ENCODE measurements at places on chromosomes 4 and X.

GRCh38 chrX:55118574-55118973 lies 29.8 kb downstream of the PAGE2 start:
- no peak for DNase-seq

DNA sequence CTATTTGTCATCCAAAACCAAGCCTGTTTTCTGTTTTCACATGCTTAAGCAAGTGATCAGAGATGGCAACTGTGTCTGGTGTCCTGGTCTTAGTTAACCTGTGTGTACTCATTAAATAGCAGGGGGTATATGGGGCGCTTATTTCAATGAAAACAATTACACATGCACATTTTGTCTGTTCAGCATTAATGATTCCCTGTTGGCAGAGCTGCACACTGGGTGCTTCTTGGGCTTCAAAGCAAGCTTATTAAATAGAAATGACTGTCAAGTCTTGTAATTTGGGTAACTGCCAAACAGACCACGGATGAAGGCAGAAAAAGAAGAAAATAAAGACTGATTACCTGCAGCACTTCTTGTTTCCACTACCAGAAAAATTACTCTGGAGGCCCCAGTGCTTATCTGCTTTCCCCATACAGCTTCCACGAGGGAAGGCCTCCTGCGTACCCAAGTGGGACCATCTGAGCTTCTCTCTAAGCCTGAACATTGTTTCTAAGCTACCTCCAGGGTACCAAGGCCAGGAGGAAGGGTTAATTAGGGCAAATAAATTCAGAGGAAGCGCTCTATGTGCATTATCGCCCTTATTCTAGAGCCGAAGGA lies 107.2 kb upstream of the TBL1X start:
- peak; percentile 1 for DNase-seq

- DNase-seq: no peak
These were observed 202.8 kb downstream of the SHROOM3 start for GRCh38 chr4:76637712-76638361.

DNA sequence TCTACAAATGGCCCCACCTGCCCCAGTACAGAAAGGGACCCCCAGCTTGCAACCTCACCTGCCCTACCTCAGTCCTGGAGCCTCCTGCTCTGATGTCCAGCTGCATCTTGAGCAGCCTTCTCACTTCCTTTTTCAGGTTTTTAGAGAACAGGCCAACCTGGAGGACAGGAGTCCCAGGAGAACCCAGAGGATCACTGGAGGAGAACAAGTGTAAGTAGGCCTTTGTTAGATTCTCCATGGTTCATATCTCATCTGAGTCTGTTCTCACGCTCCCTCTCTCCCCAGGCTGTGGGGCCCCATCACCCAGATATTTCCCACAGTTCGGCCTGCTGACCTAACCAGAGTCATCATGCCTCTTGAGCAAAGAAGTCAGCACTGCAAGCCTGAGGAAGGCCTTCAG lies 3.6 kb downstream of the MAGEA11 start:
- no peak for DNase-seq

- DNase-seq: peak; percentile 19
These were observed 41.8 kb upstream of the AP1AR start for GRCh38 chr4:112189754-112190153.

- no peak for DNase-seq
These were observed 74.8 kb upstream of the SLIT2 start for GRCh38 chr4:20176881-20177280.

DNA sequence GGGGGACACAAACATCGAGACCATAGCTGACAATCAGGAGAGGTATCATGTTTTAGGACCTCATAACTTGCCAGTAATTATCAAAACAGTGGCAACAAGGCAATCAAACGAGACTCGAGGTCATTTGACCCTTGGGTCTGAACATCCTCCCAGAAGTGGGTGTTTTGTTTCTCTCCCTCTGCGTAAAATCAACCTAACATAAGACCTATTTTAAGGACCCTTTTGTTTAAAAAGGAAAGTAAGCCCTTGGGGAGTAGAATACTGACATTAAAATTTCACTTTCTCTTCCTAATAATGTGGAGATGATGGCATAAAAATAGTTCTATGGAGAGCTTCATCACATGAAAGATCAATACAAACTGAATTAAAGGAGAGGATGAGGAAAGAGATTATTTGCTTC lies 106.2 kb upstream of the PUDP start:
- DNase-seq: no peak

DNA sequence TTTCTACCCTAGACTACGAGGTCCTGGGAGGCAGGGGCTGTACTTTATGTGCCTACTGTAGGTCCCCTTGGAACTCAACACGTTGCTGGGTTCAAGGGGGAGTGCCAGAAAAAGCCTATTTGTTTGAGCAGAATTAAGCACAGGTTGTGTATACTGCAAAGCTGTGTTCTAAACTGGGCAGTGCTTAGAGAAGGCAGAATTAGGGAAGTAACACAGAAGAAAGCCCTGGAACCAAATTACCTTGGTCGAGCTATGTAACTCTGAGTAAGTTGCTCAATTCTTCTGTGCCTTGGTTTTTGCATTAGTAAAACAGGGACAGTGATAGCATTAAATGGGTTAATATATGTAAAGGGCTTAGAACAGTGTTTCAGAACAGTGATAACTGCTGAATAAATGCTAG lies 245.0 kb upstream of the SFRP2 start:
- no peak for DNase-seq

GRCh38 chr4:168317621-168318020 lies 931 bp downstream of the DDX60 start:
- DNase-seq: no peak

- DNase-seq: no peak
These were observed 250.7 kb upstream of the RASGEF1B start for GRCh38 chr4:81722290-81722851.

GRCh38 chrX:115960440-115961084 lies 210.0 kb upstream of the AGTR2 start:
- DNase-seq: no peak

GRCh38 chrX:68090266-68090665 lies 343.0 kb downstream of the OPHN1 start:
- no peak for DNase-seq

DNA sequence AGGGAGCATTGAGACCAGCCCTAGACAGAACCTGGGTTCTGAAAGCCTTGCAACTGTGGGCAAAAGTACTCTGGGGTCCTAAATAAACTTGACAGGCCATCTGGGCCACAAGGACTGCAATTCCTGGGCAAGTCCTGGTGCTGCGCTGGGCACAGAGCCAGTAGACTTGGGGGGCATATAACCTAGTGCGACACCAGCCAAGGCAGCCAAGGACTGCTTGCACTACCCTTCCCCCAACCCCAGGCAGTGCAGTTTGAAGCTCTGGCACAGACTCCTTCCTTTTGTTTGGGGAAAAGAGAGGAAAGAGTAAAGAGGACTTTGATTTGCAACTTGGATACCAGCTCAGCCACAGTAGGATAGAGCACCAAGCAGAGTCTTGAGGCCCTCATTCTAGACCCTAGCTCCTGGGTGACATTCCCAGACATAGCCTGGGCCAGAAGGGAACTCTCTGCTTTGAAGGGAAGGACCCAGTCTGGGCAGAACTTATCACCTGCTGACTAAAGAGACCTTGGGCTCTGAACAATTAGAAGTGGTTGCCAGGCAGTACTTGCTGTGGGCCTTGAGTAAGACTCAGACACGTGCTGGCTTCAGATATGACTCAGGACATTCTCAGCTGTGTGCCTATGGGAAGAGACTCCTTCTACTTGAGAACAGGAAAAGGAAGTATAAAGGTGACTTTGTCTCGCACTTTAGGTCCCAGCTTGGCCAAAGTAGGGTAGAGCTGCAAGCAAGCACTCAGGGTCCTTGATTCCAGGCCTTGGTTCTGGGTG lies 522.8 kb downstream of the GLUD2 start:
- DNase-seq: no peak

DNA sequence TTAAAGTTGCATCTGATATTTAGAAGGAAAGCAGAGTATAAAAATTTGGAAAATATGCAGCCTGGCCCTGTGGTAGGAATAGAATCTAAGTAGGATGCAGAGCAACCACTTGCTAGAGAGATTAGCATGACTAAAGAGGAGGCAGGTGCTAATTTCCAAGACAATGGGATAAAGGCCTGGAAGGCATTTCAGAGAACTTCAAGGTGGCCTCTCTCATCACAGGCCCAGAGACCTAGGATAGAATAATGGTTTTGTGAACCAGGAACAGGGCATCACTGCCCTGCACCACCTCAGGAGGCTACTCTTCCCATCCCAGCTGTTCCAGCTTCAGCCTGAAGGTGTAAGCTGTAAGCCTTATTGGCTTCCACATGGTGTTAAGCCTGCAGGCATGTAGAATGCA lies 621.7 kb upstream of the HS3ST1 start:
- DNase-seq: no peak

- DNase-seq: no peak
These were observed 427.2 kb downstream of the MAPK10 start for GRCh38 chr4:85932500-85933290.

DNA sequence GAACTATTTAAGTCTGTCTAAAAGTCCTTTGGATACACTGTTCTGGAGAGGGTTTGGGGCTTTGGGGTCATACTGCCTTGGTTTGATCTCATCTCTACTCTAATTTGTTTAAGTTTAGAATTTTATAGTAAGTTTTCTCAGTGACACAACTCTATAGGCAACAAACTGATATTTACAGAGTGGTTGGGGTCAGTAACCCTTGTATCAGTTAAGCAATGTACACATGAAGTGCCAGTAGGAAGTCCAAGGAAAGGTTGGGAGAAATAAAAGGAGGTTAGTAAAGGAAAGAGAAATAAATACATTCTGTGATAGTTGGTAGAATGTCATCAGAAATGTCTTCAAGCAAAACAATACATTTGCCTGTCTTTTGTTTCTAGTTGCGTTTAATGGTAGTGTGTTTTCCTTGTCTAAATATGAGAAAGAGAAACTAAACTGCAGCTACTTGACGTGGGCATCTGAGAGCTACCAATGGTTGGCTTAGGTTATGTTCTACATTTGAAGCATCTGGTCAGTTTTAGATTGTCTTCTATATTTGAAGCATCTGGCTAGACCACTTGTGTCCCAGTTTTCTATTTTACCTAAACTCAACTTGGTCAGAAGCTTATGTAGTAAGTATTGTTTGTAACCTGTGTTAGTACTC lies 6.9 kb downstream of the ATP7A start:
- DNase-seq: no peak

GRCh38 chr4:122701965-122702364 lies 30.5 kb upstream of the BBS12 start:
- DNase-seq: no peak

Measured in erythroblast (primary cell).